Stomach (tissue), 19 donors: ENCODE measurements at places on chromosomes 6 and 20. TPM values are rescaled to one million over a fixed set of nuclear protein-coding genes. Genes with fewer than 3 reads are reported as not detected.
A peak's percentile ranks its signal among the peaks of the same experiment; 100 is the strongest.

CFAP206 gene
- total RNA-seq: 0.18 TPM

DNA sequence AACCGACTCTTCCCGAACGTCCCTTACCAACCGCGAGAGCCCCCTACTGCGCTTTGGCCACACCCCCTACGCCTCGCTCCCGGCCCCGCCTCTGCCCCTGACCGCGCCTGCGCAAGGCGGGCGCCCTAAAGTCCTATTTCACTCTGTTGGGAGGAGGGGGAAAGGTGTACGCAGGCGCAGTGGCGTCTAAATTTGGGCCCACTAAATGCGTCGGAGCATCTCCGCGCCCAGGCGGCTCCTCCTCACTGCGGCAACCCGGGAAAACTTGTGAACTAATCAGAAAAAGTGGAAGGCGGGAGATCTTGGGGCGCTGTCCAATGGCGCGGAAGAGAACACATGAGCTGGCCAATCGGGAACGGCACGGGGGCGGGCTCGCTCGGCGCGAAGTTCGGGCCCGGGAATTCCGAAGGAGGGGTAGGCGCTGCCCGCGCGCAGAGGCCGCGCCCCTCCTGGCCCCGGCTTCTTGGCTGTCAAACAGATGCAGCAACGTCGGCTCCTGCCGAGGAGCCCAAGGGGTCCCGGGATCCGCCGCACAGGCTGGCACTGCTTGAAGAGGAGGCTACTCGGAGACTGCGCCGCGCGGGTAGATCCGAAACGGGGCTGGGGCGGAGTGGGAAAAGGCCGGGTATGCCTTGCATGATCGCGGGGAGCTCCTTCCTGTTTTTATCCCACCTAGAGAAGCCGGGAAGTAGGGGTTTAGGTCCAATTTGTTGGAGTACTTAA is at the start of gene TCF19:
TCF19 (plus strand) TSS at position 450 of the 723 bp plus-strand sequence. CDS start 881 bp downstream, outside the sequence.
- DNase-seq: peak; percentile 99
- H3K4me3 ChIP-seq: peak within 1 kb of the TSS; percentile 74
- H3K27ac ChIP-seq: peak within 1 kb of the TSS; percentile 82
- H3K36me3 ChIP-seq: peaks cover 46% of the 10 kb centered on the region

PRICKLE4 gene
- total RNA-seq: 77.0 TPM

GRCh38 chr6:110067837-110068591 is 89.9 kb downstream of the GPR6 start:
- H3K4me3 ChIP-seq: no peak overlapping the region
- peak; percentile 31 for DNase-seq
- H3K27me3 ChIP-seq: no peaks in the 10 kb centered on the region
- H3K4me1 ChIP-seq: no peaks in the 10 kb centered on the region

GRCh38 chr6:140403020-140403419 is 1028.6 kb upstream of the CITED2 start:
- no peak overlapping the region for H3K4me3 ChIP-seq
- H3K27ac ChIP-seq: no peak overlapping the region
- H3K4me1 ChIP-seq: no peaks in the 10 kb centered on the region
- H3K36me3 ChIP-seq: no peaks in the 10 kb centered on the region

DNA sequence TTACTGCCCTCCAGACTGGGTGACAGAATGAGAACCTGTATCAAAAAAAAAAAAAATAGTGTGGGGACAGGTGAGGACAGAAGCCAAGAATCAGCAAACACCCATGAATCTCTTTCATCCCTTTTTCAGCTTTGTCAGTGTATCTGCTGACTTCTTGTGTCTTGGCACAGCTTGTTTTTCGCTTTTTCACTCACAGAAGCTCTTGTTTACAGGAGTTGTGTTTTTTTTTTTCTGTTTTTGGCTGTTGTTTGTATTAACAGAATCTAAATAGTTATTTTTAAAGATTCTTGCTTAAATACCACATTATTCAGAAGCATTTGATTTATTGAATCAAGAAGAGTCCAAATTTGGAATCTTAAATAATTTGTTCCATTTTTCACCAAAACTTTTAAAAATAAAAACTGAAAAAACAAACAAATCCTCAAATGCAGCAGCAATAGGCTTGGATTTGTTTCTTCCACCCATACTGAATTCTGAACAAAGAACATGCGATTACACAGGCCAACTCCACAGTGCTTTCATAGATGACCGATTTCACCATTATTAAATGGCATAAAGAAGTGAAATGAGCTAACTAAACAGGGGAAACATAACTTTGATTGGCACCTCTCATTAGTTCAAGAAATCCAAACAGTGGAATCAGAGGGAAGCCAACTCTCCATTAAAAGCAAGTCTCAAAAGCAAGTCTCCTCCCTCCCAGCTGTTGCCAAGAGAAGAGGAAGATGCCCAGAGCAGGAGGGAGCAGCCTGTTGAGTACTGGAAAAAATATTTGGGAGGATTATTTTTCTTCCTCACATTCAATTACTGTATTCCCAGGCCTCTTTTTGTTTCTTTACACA is 27.2 kb upstream of the GPR63 start:
- no peaks in the 10 kb centered on the region for H3K27me3 ChIP-seq
- H3K27ac ChIP-seq: no peak overlapping the region
- H3K4me1 ChIP-seq: no peaks in the 10 kb centered on the region
- DNase-seq: peak; percentile 51

HLA-DRA gene
- total RNA-seq: 42.0 TPM

DNA sequence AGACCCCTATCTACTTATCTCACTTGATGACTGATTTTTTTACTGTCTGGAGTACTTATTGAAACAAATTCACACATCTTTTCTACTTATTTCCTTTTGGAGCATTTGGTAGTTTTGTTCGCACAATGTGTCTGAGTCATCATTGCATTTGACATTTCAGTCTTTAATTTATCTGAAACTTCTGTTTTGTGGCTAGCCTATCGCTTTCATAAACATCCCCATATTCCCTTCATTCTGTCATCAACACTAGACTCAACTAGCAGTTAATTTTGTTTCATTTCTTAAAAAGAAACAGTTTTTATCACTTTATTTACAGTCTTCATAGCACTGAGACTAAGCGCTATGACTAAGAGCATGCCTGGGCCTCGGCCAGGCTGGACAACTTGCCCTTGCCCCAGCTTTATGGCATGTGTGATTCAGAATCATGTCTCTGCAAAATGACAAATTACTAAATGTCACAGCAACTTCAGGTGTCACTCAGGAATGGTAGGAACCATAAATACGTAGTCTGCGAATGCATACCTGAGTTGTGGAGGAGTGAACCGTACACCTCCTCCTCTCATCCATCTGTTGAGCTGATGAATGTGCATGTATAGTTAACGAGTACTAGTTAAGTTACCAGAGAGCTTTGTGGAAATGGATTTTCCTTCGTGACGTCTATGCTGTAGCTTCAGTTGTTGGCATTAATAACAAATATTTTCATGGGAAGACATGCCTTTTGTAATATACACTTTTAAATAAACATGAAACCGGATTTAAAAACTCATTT is 16.2 kb downstream of the L3MBTL3 start:
- H3K27me3 ChIP-seq: no peaks in the 10 kb centered on the region
- H3K4me3 ChIP-seq: no peak overlapping the region
- H3K36me3 ChIP-seq: no peaks in the 10 kb centered on the region
- H3K4me1 ChIP-seq: peaks cover 5% of the 10 kb centered on the region
- DNase-seq: no peak

DNA sequence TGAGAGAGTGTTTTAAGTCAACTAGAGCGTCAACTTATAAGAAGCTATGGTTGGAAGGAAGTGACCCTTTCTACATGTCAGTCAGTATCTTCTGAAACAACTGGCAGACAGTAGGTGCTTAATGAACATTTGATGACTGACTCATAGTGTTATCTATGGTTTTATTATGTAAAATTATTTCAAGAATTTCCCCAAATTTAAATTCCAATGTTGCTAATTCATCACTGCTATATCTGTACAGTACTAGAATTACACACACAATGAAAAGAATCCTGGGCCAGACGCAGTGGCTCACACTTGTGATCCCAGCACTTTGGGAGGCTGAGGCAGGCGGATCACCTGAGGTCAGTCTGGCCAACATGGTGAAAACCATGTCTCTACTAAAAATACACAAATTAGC is 721.4 kb upstream of the FLRT3 start:
- DNase-seq: no peak
- H3K27ac ChIP-seq: no peak overlapping the region
- H3K4me3 ChIP-seq: no peak overlapping the region
- no peaks in the 10 kb centered on the region for H3K27me3 ChIP-seq
- H3K4me1 ChIP-seq: no peaks in the 10 kb centered on the region

- peaks cover 6% of the 10 kb centered on the region for H3K4me1 ChIP-seq
- H3K27me3 ChIP-seq: no peaks in the 10 kb centered on the region
- peaks cover 9% of the 10 kb centered on the region for H3K36me3 ChIP-seq
- DNase-seq: no peak
- no peak overlapping the region for H3K27ac ChIP-seq
Measured at GRCh38 chr6:157868835-157869234, 45.8 kb downstream of the SNX9 start.

- no peaks in the 10 kb centered on the region for H3K27me3 ChIP-seq
- H3K36me3 ChIP-seq: no peaks in the 10 kb centered on the region
- no peak overlapping the region for H3K4me3 ChIP-seq
- H3K4me1 ChIP-seq: peaks cover 12% of the 10 kb centered on the region
- no peak overlapping the region for H3K27ac ChIP-seq
Measured at GRCh38 chr6:63563235-63563634, 9.0 kb upstream of the LOC128125822 start.

DNA sequence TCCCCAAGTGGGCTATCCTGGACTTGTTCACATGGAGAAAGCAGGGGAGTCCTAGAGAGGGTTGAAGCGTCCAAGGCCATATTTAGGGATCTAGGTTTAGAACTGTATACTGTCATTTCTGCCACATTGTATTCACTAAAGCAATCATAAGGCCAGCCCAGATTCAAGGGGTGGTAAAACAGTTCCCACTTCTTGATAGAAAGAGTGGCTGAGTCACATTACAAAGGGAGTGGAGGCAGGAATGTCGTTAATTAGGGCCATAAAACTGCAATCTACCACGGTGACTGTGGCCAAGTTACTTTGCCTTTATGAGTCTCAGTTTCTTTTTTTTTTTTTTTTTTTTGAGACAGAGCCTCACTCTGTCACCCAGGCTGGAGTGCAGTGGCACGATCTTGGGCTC is 7.4 kb upstream of the UBR2 start:
- DNase-seq: no peak
- H3K27ac ChIP-seq: no peak overlapping the region
- no peak overlapping the region for H3K4me3 ChIP-seq
- no peaks in the 10 kb centered on the region for H3K36me3 ChIP-seq
- no peaks in the 10 kb centered on the region for H3K4me1 ChIP-seq

- no peaks in the 10 kb centered on the region for H3K27me3 ChIP-seq
- no peak overlapping the region for H3K4me3 ChIP-seq
- H3K27ac ChIP-seq: no peak overlapping the region
- no peaks in the 10 kb centered on the region for H3K4me1 ChIP-seq
- H3K36me3 ChIP-seq: no peaks in the 10 kb centered on the region
Measured at GRCh38 chr6:129793447-129793846, 67.7 kb downstream of the TMEM244 start.

VSX1 gene
- total RNA-seq: not detected

- H3K27ac ChIP-seq: no peak overlapping the region
- no peaks in the 10 kb centered on the region for H3K4me1 ChIP-seq
- no peaks in the 10 kb centered on the region for H3K27me3 ChIP-seq
Measured at GRCh38 chr6:156344491-156344890, 432.7 kb upstream of the ARID1B start.

COX4I2 gene
- total RNA-seq: not detected

- DNase-seq: peak; percentile 25
- no peaks in the 10 kb centered on the region for H3K27me3 ChIP-seq
- H3K36me3 ChIP-seq: no peaks in the 10 kb centered on the region
- H3K4me1 ChIP-seq: no peaks in the 10 kb centered on the region
Measured at GRCh38 chr6:146857980-146858347, 259.2 kb downstream of the ADGB start.

DNA sequence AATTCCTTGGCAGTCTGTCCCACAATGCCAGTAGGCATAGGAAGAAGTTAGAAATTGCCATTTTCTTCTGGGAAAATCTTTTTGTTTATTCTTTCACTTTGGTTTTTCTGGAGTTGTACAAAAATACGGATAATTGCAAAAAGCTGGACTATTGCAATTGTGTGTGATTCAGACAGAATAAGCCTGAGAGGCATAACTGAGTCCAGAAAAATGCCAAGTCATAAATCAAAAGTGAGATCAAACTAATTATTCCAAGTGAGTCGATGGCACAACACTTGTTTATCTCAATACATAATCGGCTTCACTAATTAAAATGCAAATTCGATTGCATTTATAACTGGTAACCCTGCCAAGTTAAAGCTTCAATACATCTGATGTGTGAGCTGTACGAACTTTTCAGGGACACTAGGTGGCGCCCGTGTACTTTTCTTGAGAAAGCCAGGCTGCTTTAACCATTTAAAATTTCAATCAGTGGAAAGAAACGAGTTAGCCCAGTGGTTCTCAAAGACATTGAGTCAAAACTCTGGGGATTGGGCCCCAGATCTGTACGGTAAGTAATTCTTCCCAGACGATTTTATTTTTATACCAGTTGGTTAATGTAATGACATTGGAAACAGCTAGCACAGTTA is 102.6 kb downstream of the LAMP5 start:
- peak; percentile 81 for DNase-seq
- no peak overlapping the region for H3K27ac ChIP-seq
- H3K36me3 ChIP-seq: no peaks in the 10 kb centered on the region
- H3K4me3 ChIP-seq: no peak overlapping the region
- H3K4me1 ChIP-seq: no peaks in the 10 kb centered on the region

- no peaks in the 10 kb centered on the region for H3K27me3 ChIP-seq
- H3K36me3 ChIP-seq: no peaks in the 10 kb centered on the region
- no peak for DNase-seq
- no peaks in the 10 kb centered on the region for H3K4me1 ChIP-seq
Measured at GRCh38 chr6:21801446-21802174, 208.1 kb downstream of the SOX4 start.

GRCh38 chr6:1285956-1286355 is 25.9 kb upstream of the FOXQ1 start:
- no peaks in the 10 kb centered on the region for H3K36me3 ChIP-seq
- no peaks in the 10 kb centered on the region for H3K27me3 ChIP-seq
- no peak overlapping the region for H3K27ac ChIP-seq
- DNase-seq: no peak

- no peak overlapping the region for H3K4me3 ChIP-seq
- H3K4me1 ChIP-seq: peaks cover 16% of the 10 kb centered on the region
- no peak for DNase-seq
- H3K27ac ChIP-seq: no peak overlapping the region
- H3K36me3 ChIP-seq: peaks cover 81% of the 10 kb centered on the region
Measured at GRCh38 chr20:37200926-37201826, 21.8 kb upstream of the MROH8 start.

DNA sequence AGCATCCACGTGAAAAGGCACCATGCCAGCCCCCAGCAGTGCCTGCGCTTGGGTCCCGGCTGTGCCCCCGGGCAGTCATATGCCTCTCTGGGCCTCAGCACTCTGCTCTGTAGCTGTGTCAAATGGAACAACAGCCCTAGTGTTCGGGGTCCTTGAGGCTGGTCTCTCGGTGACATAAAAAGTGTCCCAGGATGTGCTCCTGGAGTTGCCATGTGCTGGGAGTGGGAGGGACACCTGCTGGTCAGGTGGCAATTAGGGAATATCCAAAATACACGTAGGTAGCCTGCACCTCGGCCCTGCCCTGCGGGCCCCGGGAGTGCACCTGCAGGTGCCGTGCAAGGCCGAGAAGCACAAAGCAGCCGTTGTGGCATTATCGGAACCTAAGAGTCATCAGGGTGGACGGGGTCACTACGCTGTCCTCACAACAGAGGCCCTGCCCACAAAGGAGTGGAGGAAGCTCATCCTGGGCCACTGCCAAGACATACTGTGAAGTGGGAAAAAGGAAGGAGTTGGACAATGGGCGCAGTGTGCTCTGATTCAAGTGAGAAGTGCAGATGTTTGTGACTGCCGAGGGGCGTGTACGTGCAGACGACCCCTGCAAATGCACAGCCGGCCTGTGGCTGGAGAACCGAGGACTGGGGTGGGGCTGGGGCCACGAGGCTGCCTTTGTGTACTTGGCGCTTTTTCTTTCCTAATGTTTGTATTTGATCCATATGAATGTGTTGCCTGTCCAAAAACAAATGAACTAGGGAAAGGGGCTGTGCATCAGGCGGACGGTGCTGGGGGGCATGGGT is 24.6 kb downstream of the SLCO4A1 start:
- DNase-seq: peak; percentile 89
- H3K27me3 ChIP-seq: no peaks in the 10 kb centered on the region
